ENCODE measurements at places on chromosomes 11 and 22.

- no peak for DNase-seq
Measured at GRCh38 chr11:33891714-33892327, at the start of gene LMO2. TSS of gene LMO2 (minus strand) at chr11:33892076. CDS start at chr11:33869716, 22,360 bp downstream.

DNA sequence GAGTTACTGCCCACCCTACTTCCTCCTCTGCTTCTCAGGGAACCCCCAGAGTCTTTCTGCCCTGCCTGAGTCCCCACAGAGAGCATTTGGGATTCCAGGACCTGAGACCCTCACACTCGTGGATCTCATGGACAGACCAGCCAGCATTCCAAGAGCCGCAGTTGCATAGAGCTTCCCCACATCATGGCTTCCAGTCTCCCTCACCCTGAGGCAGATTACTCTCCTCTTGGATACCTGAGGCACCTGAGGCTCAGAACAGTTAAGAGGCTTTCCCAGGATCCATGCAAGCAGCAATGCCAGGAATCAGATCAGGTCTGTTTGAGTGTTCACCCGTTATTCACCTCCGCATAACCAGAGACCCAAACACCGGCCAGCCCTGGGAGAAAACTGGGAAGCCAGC is 102.2 kb downstream of the TRIM29 start:
- no peak for DNase-seq

DNA sequence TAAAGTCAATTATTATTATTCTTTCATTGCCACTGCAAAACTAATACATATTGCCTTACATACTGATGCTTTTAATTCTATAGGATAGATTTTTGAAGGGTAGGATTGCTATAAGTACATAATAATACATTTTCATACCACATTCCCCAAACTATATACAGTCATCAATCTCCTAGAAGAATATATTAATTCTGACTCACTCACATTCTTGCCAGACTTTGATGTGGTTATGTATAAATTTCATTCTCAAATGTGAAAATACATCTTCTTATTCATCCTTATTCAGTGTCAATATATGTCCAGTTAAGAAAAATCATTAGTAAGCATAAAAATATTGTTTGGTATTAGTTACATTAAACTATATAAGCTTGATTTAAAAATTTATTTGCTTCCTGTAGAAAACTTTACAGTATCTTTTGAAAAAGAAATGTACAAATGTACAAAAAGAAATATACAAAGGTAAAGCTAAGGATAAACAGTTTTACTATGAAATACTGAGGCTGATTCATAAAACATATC is 458.8 kb upstream of the CNTN5 start:
- no peak for DNase-seq

GRCh38 chr11:27896096-27896495 is 195.8 kb upstream of the BDNF start:
- DNase-seq = no peak

DNA sequence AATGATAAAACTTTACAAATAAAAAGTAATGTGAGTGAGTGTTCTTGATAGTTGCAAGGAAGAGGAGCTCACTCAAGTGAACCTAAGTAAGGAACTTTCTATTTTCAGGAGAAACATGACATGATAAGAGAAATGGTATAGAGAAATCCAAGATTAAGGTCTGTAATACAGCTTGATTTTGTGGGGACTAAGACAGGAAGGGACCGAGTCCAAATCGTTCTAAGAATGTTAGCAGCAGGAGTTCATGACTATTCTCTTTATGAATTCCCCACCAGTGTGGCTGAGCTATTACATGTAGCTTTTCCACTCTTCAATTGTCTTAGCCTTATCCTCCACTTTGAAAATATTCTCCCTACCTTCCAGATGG is 698.6 kb upstream of the ARHGAP42 start:
- no peak for DNase-seq

- DNase-seq = no peak
Measured at GRCh38 chr11:121291319-121291718, 1.3 kb upstream of the SC5D start.

- no peak for DNase-seq
Measured at GRCh38 chr11:111477898-111478297, 34.3 kb downstream of the BTG4 start.

GRCh38 chr22:25928038-25928437 is 186.1 kb downstream of the MYO18B start:
- no peak for DNase-seq

Measured in stimulated activated CD4-positive, alpha-beta T cell treated with anti-CD3 and anti-CD28 coated beads, Interleukin-4, amount 100 ng/mL, for 1 hour (primary cell).